ENCODE measurements at places on chromosomes 16 and 17. TPM values are rescaled to one million over a fixed set of nuclear protein-coding genes. Genes with fewer than 3 reads are reported as not detected.

DNA sequence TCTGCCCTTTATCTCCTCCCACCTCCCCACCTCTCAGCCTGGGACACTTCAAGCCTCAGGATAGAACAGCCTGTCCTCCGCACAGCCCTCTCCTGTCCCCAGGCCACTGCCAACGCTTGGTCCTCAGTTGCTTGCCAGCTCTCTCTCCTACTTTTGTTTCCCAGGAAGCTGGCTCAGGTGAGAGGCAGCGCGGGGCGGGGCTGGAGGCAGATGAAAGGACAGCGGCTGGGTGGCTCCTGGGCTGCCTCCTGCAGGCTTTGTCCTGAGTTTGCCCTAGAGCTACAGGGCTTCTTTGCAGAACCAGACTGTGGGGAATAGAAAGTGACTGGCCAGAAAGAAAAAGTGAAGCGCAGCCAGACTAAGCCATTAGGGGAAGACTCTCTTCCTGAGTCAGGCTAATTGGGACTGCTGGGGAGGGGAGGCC, 48.2 kb upstream of the CDC42EP4 start:
- DNase-seq, result peak; percentile 65

GRCh38 chr16:56120447-56121155, 70.7 kb upstream of the GNAO1 start:
- DNase-seq, result no peak

GRCh38 chr17:62857526-62857925, 49.4 kb upstream of the MARCHF10 start:
- no peak for DNase-seq

DNA sequence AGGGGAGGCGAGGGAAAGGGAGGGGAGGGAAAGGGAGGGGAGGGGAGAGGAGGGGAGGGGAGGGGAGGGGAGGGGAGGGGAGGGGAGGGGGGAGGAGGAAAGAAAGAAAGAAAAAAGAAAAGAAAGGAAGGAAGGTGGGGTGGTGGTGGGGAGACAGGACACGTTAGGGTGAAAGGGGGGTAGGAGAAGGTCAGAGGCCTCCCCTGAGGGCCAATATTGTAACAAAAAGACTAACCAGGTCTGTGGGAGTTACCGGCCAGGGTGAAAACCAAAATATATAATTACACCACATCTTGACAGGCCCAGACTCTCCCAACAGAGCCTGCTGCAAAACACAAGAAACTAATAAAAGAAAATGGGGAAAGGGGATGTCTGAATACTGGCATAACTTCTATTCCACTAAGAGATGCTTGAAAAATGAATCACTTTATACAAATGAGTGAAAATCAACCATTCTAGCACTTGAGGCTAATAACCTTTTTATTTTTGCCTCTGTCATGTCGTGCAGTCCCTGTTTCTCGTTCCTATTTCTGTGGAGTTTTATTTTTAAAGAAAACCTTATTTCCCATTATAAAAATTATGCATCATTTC, 10.0 kb downstream of the WDR45B start:
- DNase-seq, result no peak

DNA sequence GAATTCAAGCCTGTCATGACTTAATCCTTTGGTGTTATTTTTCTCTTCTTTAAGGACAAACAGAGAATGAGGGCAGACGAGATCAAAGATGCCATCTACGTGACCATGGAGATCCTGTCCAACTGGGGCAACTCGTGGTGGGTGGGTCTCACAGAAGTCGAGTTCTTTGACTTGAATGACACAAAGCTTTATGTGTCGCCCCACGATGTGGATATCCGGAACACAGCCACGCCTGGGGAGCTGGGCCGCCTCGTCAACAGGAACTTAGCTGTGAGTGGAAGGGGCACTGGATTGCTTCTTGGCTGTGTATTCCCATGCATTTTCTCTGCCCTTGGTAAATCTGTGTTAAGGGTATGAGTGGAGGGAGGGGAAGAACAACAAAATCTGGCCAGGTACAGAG, 158.7 kb downstream of the KATNIP start:
- no peak for DNase-seq

DNA sequence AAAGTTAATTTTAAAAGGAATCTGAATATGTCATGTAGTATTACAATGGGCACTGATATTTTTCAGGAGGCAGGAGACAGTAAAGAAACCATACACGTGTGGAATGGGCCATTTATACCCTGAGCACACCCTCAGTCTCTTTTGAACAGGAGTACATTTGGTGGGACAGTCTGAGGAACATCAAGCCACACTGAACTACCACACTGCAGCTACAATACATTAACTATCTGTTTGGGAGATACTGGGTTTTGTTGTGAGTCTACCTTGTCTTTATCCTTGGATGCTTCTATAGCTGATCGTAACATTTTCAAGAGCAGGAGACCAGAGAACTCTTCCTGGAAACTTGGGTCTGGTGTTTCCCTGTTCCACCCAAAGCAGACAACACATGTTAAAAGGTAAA, 31.7 kb downstream of the HEATR6 start:
- DNase-seq, result no peak

Gene TP53TG3B
- not detected for total RNA-seq

Gene PRCD
- 1.2 TPM for total RNA-seq

Gene NPIPB5
- total RNA-seq, result 280 TPM
